Right renal cortex interstitium (tissue), 3 donors: ENCODE measurements at places on chromosomes 11 and 22. TPM values are rescaled to one million over a fixed set of nuclear protein-coding genes. Genes with fewer than 3 reads are reported as not detected.

The LSP1 gene
- 4.8 TPM for polyA plus RNA-seq

- DNase-seq = no peak
Measured at GRCh38 chr11:96213500-96213899, 129.5 kb downstream of the MAML2 start.

DNA sequence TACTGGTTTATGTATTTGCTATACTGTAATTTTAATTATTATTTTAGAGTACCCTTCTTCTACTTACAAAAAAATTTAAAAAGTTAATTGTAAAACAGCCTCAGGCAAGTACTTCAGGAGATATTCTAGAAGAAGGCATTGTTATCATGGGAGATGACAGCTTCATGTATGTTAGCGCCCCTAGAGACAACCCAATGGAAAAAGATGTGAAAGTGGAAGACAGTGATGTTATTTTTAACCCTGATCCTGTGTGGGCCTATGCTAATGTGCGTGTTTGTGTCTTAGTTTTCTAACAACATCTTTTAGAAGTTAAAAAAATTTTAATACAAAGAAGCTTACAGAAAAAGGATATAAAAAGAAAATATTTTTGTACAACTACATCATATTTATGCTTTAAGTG lies 205.0 kb downstream of the FAM76B start:
- no peak for DNase-seq

DNA sequence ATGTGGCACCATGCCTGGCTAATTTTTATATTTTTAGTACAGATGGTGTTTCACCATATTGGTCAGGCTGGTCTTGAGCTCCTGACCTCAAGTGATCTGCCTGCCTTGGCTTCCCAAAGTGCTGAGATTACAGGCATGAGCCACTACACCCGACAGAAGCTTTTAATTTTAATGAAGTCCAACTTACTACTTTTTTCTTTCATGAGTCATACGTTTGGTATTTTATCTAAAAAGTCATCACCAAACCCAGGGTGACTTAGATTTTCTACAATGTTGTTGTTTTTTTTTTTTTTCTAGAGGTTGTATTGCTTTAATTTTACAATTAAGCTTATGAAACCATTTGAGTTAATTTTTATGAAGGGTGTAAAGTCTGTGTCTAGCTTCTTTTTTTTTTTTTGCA lies 34.9 kb downstream of the JRKL start:
- DNase-seq = no peak

DNA sequence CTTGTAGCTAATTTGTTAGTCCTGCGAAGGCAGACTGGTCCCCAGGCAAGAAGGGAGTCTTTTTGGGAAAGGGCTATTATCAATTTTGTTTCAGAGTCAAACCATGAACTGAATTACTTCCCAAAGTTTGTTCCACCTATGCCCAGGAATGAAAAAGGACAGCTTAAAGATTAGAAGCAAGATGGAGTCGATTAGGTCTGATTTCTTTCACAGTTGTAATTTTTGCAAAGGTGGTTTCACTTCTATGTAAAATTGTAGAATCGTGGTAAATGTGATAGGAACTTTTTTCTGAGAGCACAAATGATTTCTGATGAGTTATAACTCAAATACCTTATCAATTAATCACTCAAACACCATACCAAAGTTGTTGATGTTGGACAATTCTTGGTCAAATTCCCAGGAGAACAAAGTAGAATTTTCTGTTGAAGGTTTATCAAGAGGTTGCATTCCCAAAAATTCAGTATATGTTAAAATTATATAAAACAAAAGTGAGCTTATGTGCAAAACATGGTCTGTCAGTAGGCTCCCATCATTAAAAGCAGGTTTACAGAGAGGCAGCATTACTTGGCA lies 2.9 kb upstream of the CTSC start:
- no peak for DNase-seq
